ENCODE measurements at places on chromosomes 2 and 18.

DNA sequence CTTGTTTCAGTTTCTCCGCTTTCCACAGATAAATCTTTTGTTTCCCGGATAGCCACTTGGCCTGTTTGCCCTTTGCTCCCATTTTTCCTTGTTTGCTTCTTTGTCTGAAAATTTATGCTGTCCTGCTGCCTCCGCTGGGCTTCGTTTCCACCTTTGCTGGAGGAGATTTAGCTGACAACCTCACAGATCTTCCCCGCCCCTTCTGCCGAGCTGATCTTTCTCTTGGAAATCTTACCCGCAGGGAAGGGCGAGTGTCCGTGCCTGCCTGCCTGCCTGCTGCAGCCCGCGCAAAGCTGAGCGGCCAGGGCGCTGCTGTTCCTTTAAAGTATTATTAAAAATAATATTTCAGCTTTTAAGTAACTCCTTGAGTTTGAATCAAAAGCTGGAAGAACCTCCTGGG lies 1.4 kb upstream of the XRCC5 start:
- H3K4me1 ChIP-seq: peaks cover 41% of the 10 kb centered on the region
- H3K4me3 ChIP-seq: no peak overlapping the region
- no peak for DNase-seq
- peaks cover 35% of the 10 kb centered on the region for H3K36me3 ChIP-seq
- no peak overlapping the region for H3K27ac ChIP-seq

DNA sequence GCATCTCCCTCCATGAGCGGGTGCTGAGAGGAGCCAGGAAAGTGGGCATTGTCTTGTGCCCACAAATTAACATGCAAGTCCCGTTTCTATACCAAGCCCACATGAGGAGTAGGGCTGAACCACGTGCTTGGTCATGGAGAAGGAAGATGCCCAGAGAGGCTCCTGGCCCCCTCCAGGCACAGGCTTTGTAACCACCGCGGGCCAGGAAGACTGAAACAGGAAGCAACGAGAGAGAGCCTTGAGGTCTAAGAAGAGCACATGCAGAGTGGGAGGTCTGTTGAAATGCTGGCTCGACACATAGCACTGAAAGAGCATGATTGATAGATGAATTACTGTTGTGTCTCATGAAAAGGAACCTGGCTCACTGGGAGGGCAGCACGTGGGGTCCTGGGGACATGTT lies 36.3 kb downstream of the VWA3B start:
- no peaks in the 10 kb centered on the region for H3K36me3 ChIP-seq
- H3K4me3 ChIP-seq: no peak overlapping the region
- no peak overlapping the region for H3K27ac ChIP-seq
- peaks cover 11% of the 10 kb centered on the region for H3K27me3 ChIP-seq
- no peak for DNase-seq

DNA sequence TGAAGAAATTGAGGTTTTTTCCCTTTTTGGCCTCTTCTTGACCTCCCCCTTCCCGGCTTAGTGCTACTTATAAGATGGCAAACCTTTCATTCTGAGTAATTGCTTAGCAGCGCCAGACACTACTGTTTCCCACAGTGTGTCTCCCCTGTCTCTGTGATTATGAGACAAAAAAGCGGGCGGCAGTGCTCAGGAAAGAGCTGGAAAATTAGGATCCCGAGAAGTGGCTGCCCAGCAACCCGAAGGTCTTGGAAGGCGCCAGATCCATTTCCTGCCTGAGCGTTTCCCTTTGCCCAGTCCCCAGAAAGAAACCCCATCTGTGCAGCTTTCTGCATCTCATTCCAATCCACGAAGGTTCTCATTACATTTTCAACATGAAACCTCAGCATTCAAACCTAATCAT lies 191.9 kb upstream of the APCDD1 start:
- no peak for DNase-seq
- H3K27ac ChIP-seq: no peak overlapping the region
- H3K27me3 ChIP-seq: no peaks in the 10 kb centered on the region
- peaks cover 7% of the 10 kb centered on the region for H3K4me1 ChIP-seq

GRCh38 chr2:162828545-162828944 lies 10.0 kb downstream of the KCNH7 start:
- H3K27me3 ChIP-seq: no peaks in the 10 kb centered on the region
- no peak overlapping the region for H3K4me3 ChIP-seq
- H3K36me3 ChIP-seq: no peaks in the 10 kb centered on the region
- H3K4me1 ChIP-seq: no peaks in the 10 kb centered on the region
- DNase-seq: no peak

GRCh38 chr2:169637620-169638019 lies 53.5 kb downstream of the PPIG start:
- peaks cover 21% of the 10 kb centered on the region for H3K36me3 ChIP-seq
- H3K27ac ChIP-seq: no peak overlapping the region
- H3K4me3 ChIP-seq: no peak overlapping the region
- no peak for DNase-seq
- no peaks in the 10 kb centered on the region for H3K27me3 ChIP-seq

GRCh38 chr2:12990523-12990922 lies 273.8 kb downstream of the TRIB2 start:
- H3K4me3 ChIP-seq: no peak overlapping the region
- no peak for DNase-seq
- H3K36me3 ChIP-seq: no peaks in the 10 kb centered on the region
- H3K27ac ChIP-seq: no peak overlapping the region
- peaks cover 3% of the 10 kb centered on the region for H3K27me3 ChIP-seq

DNA sequence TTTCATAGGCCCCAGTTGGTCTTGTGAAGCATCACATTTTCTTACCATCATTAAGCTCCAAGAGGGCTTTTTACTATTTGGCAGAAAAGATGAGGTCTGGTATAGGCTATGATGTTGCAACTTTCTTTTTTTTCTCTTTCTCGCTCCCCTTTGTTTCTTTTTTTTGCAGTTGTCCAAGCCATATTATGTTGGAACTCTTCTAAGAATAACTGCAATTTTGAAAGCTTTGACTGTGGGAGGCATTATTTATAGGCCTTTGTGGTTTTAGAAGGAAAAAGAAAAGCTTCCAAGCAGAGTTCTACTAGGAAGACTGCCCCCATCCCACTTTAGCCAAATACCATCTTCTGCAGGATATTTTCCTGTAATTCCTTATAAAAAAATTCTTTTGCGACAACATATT lies 571.6 kb downstream of the ARHGAP15 start:
- H3K4me3 ChIP-seq: no peak overlapping the region
- H3K36me3 ChIP-seq: peaks cover 42% of the 10 kb centered on the region

DNA sequence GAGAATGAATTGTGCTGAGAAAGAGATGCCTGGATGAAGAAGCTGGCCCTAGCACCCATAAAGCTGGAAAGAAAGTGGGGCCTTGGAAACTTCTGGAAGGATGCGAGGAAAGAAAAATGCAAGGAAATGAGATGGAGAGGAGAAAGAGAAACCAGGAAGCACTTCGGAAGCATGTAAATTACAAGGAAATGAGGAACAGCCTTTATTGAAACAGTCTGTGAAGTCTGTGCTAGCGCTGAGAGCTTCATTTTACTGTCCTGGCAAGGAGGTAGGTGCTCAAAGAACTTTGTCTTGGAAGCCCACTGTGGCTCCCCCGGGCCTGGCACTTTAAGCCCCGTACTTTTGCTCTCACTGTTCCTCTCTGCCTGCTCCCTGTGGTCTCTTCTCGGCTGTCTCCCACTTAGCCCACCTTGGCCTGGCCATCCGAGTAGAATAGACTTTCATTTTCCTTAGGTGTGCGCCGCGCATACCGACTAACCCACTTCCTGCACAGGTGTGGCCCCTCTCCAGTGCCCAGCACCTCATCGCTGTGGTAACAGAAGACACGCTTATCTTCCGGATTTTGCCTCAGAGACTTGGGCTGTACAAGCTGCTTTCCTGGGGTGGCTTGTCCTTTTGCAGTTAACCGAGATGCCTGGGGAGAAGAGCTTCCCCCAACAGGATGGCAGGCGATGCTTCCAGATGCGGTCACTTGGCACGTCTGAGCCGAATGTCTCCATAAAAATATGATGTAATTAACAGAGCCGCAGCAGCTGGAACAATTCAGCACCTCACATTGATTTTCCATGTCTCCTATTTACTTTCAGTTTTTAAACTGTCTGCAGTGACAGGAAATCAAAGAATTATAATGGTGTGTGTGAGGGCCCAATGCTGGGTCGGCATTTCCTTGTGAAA lies 199.6 kb downstream of the HRH4 start:
- no peaks in the 10 kb centered on the region for H3K36me3 ChIP-seq
- DNase-seq: peak; percentile 17
- H3K4me1 ChIP-seq: peaks cover 14% of the 10 kb centered on the region
- peak overlapping the region; percentile 57 for H3K27ac ChIP-seq

DNA sequence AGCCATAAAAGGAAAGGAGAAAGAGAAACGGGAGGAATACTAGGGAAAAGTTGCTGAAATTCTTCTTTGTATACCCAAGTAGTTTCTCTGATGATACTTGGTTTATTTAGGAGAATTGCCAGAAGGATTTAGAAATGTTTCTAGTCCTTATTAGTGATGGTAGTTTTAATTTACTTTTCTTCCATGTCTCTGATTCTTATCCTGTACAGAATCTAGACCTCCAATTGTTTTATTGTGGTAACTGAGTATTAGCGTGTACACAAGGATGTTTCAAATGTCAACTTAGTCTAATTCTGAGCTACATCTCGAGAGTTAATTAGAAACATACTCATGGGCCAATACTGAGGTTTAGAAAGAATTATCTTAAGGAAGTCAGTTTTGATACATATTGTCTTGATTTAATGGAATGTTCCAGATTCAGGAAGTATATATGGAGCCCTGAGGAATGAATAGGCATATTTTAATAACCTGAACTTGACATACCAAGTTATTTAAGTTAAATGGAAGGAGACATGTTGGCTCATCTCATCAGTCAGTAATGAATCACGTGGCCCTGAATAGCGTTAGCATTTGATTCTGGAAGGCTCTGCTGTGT lies 219.6 kb downstream of the LTBP1 start:
- no peak overlapping the region for H3K4me3 ChIP-seq
- no peaks in the 10 kb centered on the region for H3K4me1 ChIP-seq
- no peak for DNase-seq
- no peaks in the 10 kb centered on the region for H3K36me3 ChIP-seq
- H3K27me3 ChIP-seq: peaks cover 21% of the 10 kb centered on the region

- peaks cover 4% of the 10 kb centered on the region for H3K36me3 ChIP-seq
- H3K4me1 ChIP-seq: peaks cover 53% of the 10 kb centered on the region
- peak overlapping the region; percentile 29 for H3K27ac ChIP-seq
- no peak overlapping the region for H3K4me3 ChIP-seq
- DNase-seq: no peak
- H3K27me3 ChIP-seq: peaks cover 2% of the 10 kb centered on the region
Observed at GRCh38 chr2:109401370-109401769, 212.4 kb downstream of the SEPTIN10 start.

DNA sequence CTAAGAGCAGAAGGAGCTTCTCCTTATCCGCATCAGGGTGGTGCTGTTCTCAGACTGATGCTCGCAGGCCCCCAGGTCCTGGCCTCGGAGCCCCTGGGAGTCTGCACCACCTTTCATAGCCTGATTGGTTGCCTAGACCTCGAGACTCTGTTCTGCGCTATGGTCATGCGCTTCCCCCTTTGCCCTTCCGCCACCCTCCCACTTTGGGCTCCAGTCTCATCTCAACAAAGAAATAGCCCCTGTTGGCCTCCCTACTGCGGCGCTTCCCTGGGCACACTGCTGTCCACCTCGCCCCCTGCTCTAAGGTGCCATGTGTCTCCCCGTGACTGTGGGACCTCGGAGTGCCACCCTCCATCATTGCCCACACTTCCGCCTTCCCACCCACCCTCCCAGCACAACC lies 102.9 kb upstream of the TWIST2 start:
- H3K36me3 ChIP-seq: no peaks in the 10 kb centered on the region
- no peak for DNase-seq
- peaks cover 12% of the 10 kb centered on the region for H3K27me3 ChIP-seq
- H3K4me1 ChIP-seq: no peaks in the 10 kb centered on the region
- H3K4me3 ChIP-seq: no peak overlapping the region

GRCh38 chr2:212929116-212929515 lies 222.3 kb downstream of the IKZF2 start:
- no peak overlapping the region for H3K27ac ChIP-seq
- H3K36me3 ChIP-seq: no peaks in the 10 kb centered on the region
- peaks cover 12% of the 10 kb centered on the region for H3K4me1 ChIP-seq
- peaks cover 2% of the 10 kb centered on the region for H3K27me3 ChIP-seq
- no peak for DNase-seq

DNA sequence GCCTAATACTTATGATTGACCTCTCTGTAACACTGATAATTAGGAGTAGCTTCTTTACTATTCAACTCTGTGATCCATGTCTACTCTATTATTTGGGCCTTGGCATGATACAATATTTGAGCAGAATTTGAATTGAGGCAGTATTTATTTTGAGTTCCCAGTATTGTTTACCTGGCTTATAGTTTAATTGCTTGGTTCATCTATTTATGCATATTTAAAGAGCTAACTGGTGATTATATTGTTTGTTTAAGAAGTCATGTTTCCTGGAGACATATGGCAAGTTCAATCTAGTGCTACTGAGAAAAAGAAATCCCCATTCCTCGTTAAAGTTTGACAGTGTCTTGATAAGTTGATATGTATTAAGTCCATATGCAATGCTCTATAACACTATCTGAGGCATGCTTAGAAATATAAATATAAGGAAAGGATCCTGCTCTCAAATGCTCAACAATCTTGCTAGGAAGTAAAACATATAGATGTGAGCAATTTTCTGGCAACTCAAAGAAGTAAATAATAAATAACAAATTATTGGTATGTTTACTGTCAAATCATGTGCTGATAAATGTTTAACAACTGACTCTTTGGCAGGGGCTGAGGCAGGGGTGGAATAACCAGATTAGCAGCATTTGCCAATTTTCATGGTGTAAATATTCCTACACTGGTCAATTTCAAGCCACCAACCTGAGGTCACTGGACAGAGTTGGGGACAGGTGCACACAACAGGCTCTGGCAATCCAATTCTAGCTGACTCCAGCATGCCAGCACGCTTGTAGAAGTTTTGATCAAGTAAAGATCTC lies 430.2 kb upstream of the PIK3C3 start:
- no peaks in the 10 kb centered on the region for H3K36me3 ChIP-seq
- no peaks in the 10 kb centered on the region for H3K27me3 ChIP-seq
- H3K4me1 ChIP-seq: no peaks in the 10 kb centered on the region
- no peak overlapping the region for H3K27ac ChIP-seq
- DNase-seq: no peak

All from activated naive CD8-positive, alpha-beta T cell treated with anti-CD3 and anti-CD28 coated beads, Interleukin-2, amount 50 U/mL, for 24 hours (primary cell).